H1 (cell line): ENCODE measurements at places on chromosomes 4 and X.
A peak's percentile ranks its signal among the peaks of the same experiment; 100 is the strongest.

- no peak for DNase-seq
Observed at GRCh38 chr4:184821242-184821641, 4.5 kb downstream of the ACSL1 start.

- peak; percentile 67 for DNase-seq
Observed at GRCh38 chr4:146647615-146648460, 9.1 kb downstream of the POU4F2 start.

DNA sequence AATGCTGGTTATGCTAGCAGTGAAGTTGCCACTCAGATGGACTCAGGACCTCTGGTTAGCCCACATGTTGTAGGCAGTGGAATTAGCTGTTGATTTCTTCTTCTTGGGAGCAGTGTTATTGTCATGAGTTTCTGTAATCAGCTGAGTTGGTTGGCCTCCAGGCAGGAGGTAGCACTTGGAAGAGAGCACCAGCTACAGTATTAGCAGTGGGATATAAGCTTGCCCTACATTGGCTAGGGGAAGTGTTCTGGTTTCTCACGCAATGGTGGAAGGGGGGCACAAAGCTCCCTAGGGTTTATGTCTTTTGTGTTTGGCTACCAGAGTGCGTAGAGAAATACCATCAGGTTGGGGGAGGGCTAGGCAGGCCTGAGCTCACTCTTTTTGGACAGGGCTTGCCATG, 34.0 kb upstream of the UCP1 start:
- no peak for DNase-seq

DNA sequence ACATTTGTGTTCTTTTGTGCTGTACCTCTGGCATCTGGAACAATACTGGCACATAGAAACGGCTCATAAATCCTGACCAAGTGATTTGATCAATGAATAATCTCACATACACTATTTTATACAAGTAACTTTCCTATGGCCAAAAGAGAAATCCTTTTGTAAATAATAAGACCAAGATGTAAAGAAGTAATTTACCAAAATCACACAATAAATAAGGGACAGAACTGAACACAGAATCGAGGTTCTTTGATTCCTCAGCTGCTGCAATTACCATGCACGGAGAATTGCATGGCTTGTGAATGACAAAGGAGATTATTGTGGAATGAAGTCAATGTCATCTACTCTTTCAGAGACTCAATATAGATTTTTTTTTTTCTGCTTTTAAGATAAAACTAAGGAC, 576.8 kb upstream of the SMIM31 start:
- DNase-seq: no peak

DNA sequence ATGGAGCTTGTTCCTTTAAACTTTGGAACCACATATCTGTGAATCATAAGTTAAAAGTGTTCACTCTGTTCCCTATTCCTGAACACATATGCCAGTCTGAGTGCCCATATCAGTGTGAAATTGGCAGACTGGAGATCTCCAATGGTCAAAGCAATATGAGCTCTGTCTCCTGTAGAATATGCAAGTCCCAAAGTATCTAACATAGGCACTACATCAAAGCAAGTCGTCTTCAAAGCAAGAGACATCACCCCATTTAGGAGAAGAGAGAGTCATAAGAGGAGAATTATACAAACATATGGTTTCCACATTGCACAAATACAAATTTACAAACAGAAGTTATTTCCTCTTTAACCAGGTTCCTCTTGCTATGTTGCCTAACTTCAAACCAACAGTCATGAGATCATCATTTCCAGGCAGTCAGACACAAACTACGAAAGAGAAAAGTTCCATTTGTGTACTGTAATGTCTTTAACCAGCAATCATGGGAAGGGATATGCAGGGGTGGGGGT, 9.9 kb upstream of the GK start:
- no peak for DNase-seq

DNA sequence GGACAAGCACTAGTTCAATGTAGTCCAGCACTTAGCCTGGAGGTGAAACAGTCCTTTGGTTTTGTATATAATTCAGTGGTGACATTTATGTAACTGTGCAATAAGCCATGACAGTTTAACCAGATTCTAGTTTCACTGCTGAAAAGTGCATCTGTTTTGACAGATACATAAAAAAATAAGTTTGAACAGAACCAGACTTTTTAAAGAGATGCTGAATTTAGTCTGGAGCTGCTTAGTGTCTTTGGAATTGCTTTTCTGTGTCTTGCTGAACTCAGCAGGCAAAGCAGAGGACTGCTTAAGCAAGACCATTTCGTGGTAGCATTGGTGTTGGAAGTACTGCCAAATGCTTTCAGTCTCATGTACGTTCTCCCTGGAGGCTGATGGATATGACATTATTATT, 393.5 kb downstream of the MAPK10 start:
- no peak for DNase-seq

DNA sequence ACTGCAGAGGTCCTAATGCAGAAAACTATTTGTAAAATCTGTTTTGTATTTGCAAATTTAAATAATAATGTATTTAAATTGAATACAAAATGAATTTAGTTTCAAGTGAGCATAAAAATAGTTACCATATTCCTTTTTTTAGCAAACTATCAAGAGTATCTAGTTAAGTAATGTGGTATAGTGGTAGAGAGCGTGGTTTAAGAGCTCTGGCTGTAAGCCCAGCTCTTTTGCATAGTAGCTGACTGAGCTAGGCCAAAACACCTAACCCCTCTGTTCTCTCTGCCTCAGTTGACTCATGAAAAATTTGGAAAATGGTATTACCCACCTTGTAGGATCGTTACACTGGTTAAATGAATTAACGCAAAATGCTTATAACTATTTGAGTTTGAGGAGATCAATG, 18.1 kb upstream of the ADAD1 start:
- no peak for DNase-seq

- DNase-seq: no peak
Observed at GRCh38 chrX:41482154-41482850, 35.2 kb downstream of the NYX start.

DNA sequence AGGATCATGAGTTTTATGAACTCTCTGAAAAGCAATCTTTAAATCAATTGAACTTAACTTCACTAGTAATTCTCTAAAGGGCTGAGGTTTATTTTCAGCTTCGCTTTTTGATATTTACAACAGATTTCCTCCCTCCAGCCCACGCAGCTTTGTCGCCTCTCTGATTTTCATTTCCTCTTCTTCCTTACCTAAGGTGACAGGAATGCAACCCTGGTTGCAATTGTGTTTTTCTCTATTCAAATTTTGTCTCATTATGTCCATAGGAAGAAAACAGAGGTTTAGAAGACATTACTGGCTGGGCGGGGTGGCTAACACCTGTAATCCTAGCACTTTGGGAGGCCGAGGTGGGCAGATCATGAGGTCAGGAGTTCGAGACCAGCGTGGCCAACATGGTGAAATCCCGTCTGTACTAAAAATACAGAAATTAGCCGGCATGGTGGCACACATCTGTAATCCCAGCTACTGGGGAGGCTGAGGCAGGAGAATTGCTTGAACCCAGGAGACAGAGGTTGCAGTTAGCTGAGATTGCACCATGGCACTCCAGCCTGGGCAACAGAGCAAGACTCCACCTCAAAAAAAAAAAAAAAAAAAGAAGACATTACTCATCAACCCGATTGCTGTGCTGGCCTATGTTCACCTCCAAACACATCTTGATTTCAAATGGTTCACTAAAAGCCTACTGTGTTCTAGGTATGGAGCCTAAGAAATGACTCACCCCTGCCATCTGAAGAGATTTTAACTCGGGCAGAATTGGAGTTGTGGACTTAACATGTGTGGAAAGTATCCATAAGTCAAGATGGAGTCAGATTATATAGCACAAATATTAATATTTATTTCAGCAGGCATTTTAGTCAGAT, 36.8 kb downstream of the VSIG4 start:
- DNase-seq: no peak

DNA sequence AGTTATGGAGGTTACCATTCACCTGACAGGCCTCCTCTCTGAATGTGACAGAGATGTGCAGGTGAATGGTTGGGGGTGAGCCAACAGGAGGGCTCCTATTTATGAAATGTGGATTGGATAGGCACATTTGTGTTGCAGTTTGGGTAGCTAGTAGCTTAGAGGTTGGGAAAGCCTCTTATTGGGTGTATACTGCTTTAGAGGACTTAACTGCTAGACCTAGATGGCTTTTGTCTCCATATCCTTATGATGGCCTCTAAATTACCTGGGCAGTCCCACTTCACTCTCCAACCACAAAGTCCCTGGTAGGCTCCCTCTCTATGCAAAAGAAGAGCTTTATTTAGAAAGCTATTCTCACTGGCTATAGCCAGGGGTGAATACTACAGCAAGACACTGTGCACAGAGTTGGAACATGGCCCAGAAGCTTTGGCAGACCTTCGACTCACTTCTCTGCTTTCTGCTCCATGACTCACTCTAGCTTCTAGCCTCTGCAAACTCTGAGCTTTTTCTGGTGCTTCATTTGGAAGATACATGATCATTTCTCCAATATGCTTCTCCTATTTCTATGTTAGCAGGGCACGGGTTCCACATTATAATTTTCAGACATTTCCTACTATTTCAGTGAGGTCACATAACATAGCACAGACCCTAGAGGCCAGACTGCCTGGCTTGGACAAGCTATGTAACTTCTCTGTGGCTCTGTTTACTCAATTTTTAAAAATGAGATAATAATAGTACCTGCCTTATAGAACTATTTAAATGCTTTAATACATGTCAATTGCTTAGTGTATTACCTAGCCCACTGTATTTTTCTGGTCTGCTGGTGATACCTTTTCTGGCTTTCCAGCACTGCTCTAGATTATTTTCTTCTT, 6.0 kb upstream of the VGLL1 start:
- no peak for DNase-seq

GRCh38 chr4:38452009-38452408, 212.0 kb upstream of the KLF3 start:
- no peak for DNase-seq

- no peak for DNase-seq
Observed at GRCh38 chrX:41313419-41313818, 20.5 kb upstream of the DDX3X start.

DNA sequence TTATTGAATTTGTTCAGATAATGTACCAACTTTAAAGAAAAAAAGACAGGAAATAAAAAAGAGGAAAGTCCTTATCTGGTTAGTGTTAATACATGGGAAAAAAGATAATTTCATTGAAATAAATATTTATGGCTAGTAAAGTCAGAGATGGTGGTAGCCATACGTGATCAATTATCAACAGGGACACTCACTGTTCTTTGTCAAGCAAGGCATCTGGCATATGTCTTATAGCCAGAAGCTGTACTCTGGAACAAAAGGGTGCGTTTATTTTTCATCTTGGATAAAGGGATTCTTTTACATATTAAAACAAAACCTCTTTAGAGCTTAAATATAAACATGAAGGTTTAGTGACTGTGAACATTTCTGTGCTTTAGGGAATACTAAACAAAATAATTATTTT, 26.7 kb downstream of the HDX start:
- no peak for DNase-seq

DNA sequence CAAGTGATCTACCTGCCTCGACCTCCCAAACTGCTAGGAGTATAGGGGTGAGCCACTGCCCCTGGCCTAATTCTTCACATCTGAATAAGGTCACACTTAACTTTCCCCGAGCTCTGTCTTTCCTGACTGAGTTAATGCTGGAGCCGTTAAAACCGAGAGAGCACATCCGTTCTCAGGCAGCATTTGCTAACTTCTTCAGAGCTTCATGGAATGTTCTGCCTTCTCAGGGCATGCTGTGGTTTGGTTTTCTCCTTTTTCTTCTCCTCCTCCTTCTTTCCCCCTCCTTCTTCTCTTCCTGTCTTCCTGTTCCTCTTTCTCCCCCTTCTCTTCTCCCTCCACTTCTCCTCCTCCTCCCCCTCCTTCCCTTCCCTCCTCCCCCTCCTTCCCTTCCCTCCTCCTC, 119.9 kb downstream of the ASMT start:
- no peak for DNase-seq

GRCh38 chr4:10346023-10346422, 111.2 kb downstream of the ZNF518B start:
- DNase-seq: no peak
